Stimulated activated CD4-positive, alpha-beta T cell treated with anti-CD3 and anti-CD28 coated beads, Interleukin-1b, Interleukin-23, amount 100 ng/mL, for 1 hour (primary cell): ENCODE measurements at places on chromosomes 4 and X.

- no peak for DNase-seq
These were observed 126.8 kb downstream of the RTL3 start for GRCh38 chrX:78532363-78532762.

GRCh38 chr4:15420642-15421041 lies 7.2 kb upstream of the C1QTNF7 start:
- no peak for DNase-seq

DNA sequence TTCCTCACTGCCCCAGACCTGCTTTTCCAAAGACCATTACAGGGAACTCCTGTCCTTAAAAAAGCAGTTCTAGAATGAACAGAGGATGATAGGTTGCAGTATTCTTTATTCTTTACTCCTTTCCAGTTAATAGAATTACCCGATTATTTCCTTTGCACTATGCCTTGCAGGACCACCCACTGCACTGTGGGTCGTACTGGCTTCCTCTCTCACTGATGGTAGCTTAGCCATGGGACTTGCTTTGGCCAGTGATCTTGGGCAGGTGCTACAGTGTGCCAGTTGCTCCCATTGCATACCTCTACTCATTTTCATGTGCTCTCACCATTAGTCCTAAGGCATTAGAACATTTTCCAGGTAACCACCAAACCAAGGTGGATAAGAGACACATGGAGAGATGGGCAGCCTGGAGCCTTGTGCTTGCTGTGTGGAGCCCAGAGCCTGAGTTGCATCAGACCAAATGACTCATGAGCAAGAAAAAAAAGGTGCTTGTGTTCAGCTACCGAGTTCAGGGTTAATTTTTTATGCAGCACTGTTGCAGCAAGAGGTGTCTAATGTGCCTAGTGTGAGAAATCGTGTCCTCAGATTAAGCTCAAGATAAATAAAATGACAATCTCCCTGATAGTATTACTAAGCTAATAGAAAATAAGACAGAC lies 7.6 kb upstream of the UNC5C start:
- no peak for DNase-seq

DNA sequence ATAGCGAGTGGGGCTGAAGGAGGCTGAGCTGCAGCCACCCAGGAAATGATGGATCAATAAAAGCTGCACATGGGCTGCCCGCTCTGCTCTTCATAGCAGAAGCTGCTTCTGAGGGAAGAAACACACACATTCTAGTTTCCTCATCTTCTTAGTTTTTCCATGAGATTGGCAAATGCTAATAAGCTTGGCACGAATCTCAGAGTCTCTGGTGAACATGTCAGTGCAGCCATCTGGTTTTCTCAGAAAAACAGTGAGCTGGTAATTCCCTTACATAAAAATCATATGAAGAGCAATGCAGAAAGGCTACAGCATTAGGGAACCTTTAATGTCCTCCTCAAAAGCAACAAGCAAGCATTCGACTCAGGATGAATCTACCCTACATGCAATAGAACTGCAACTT lies 69.9 kb downstream of the GATB start:
- no peak for DNase-seq

- no peak for DNase-seq
These were observed 9.7 kb downstream of the PDZD4 start for GRCh38 chrX:153820601-153821000.

DNA sequence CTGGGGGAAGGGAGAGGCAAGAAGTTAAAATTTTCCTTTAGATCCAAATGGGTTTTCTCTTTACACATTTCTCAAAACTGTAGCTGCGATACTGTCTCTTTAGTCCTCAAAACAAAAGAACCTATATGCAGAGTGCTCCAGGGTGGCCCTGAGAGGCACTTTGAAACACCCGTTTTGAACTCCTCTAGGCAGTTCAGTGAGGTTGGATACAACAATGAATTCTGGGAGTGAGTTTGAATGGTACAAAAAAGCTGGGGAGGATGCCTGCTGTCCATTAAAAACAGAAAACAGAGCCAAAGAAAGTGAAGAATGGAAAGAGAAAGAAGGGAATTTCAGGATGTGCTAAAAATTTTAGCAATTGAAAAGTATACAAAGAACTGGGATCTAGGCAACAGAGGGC lies 23.1 kb downstream of the ENOX2 start:
- no peak for DNase-seq

- no peak for DNase-seq
These were observed 168.6 kb downstream of the MGST2 start for GRCh38 chr4:139834226-139834662.

DNA sequence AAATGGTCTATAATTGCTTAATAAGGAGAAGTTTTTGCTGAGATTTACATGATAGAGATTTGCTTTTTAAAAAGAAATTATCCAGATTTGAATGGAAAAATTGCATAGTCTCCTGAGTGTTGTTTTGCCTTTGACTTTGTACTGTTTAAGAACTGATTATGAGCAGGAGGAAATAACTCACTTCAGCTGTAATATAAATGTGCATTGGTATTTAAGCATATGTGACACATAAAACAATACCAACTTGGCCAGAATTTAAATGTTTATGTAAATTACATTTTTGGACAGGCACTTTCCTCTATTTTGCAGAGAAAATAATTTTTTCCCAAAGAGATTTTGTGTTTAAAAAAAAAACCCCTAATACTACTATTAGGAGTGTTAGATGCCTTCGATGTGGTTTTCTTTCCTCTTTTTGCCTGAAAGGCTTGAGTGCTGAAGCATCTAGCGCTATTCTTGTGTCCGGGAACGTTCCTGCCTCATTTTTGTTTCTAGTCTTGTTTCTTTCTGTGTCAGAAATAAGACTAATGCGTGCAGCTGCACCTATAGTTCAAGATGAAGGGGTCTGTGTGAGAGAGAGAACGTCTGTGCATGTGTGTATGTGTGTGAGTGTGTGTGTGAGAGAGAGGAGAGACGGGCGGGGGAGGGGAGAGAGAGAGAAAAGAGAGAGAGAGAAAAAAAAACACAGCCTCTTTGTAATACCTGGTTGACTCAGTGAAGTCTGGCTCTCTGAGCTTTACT lies 60.8 kb downstream of the TBL1X start:
- DNase-seq = no peak

DNA sequence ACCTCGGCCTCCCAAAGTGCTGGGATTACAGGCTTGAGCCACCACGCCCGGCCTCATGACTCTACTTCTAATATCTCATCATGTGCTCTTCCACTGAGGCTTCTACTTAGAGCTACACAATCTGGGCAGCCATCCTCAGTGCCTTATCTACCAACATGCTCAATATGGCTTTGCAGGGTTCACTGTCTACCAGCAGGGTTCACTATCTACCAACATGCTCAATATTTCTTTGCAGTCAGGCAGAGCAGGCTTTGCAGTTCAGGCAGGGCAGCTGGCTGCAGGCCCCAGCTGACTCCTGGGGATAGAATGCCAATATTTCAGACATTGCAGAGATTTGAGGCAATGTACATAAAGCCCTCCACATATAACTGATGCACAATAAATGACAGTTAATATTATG lies 47.5 kb downstream of the PKD2 start:
- no peak for DNase-seq

GRCh38 chr4:172489861-172490260 lies 676.7 kb downstream of the GALNTL6 start:
- no peak for DNase-seq

- no peak for DNase-seq
These were observed 8.7 kb downstream of the MSX1 start for GRCh38 chr4:4868040-4868757.

DNA sequence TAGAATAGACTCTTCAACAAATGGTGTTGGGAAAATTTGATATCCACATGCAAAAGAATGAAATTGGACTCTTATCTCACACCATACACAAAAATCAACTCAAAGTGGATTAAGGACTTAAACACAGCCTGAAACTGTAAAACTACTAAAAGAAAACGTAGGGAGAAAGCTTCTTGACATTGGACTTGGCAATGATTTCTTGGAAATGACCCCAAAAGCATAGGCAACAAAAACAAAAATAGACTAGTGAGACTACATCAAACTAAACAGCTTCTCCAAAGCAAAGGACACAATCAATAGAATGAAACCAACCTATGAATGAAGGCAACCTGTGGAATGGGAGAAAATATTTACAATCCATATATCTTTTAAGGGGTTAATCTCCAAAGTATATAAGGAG lies 94.7 kb upstream of the INTU start:
- DNase-seq = no peak

- no peak for DNase-seq
These were observed 84.8 kb downstream of the TSPAN7 start for GRCh38 chrX:38646129-38646528.

GRCh38 chrX:74800062-74800461 lies 125.2 kb downstream of the NEXMIF start:
- DNase-seq = no peak

- DNase-seq = no peak
These were observed 96.0 kb upstream of the NUDT6 start for GRCh38 chr4:123018396-123018775.

- no peak for DNase-seq
These were observed 164.9 kb downstream of the MAML3 start for GRCh38 chr4:139988863-139989765.

GRCh38 chrX:13087322-13088155 lies 43.1 kb upstream of the FAM9C start:
- peak; percentile 32 for DNase-seq

DNA sequence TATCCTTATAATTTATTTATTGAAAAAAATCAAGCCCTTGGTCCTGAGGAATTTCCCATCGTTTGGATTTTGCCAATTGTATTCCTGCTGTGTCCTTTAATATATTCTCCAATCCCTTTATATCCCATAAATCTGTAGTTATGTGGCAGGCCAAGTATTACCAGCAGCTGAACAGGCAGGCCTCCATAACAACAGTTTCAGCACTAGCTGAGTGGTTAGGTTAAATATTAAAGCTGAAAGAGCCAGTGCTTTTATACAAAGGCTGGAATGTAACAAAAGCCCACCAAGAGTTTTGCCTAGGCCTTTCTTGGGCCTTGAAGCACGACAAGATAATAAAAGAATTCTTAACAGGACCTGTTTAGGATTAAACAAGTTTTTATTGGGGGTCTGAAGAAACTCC lies 366.6 kb upstream of the GALNT7 start:
- no peak for DNase-seq

- DNase-seq = no peak
These were observed 38.3 kb downstream of the DCTD start for GRCh38 chr4:182878633-182879495.

DNA sequence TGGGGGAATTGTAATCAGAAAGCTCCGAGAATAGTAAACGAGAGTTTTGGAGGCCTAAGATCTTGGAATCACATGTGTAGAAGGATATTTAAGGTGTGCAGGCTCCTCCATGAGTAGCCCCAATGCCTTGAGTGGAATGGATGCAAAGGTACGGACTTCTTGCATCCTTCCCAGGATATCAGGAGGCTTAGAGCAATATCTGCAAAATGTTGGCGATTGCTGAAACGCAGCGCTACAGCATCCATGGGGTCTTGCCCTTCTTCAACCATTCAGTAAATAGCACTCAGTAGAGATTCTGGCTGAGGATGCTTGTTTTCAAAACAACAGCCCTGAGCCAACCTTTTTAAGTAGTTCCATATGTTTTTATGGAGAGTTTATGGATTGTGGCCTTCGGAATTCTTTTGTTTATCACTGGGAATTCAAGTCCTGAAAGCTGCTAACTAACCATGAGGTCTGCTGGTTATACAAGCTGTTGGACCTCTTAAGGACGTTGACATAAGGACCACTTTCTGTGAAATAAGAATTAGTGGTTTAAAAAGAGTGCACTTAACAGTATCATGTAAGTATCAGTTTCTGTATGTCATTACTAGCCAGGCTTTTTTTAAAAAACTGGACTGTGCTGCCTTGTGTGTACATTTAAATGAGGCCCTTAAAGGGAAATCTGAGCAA lies 228.8 kb upstream of the PGRMC2 start:
- DNase-seq = no peak

- DNase-seq = no peak
These were observed 57.2 kb upstream of the UGT2B7 start for GRCh38 chr4:69039071-69039470.

DNA sequence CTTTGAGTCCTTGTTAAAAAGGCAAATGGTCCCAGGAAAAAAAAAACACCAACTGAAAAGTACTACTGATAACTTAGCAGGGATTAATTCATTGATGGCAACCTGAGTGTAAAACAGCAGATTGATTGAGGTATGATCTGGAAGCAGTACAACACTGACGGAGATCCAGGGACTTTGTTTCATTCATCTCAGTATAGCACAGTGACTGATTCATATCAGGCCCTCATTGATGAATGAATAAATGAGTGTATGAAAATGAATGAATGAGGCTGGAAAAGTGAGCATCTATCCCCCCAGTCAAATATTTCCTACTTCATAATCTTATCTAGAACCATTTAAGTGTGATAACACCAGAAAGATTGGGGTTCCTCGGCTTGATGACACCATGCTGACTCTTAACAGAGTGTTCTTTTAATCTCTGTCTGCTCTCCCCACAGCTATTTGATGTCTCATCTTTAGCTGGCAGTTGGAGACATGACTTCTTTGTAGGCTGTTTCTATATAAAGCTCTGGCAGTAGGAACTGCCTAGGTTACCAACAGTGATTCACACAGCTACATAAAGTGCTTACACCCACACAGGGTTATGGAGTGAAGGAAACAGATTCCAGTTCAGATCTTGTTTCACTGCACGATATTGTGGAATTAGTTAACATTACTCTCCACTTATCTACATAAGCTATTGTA lies 18.6 kb upstream of the RNF128 start:
- DNase-seq = no peak

- no peak for DNase-seq
These were observed 32.9 kb upstream of the GRID2 start for GRCh38 chr4:92270908-92271307.

- no peak for DNase-seq
These were observed 98.2 kb upstream of the ARSJ start for GRCh38 chr4:114077610-114078009.

- DNase-seq = peak; percentile 4
These were observed 27.1 kb downstream of the CFAP299 start for GRCh38 chr4:80362578-80363181.

DNA sequence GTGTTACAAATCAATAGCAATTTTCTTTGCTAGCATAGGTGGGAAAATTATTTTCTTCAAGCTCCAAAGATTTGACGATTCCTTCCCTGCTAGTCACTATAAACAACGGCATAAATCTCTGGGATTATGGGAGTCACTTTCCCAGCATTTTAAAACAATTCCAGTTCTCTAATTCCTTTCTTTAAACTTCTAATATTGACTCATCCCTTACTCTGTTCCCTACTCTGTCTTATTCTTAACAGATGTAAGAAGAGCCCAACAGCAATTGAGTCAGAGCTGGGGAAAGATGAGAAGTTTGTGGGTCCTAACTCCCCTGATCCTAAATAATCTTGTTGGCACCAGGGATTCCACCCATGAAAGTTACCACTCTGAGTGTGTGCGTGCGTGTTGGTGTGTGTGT lies 47.4 kb upstream of the IL21 start:
- no peak for DNase-seq

- DNase-seq = no peak
These were observed 13.6 kb downstream of the RNF212 start for GRCh38 chr4:1099684-1100335.

DNA sequence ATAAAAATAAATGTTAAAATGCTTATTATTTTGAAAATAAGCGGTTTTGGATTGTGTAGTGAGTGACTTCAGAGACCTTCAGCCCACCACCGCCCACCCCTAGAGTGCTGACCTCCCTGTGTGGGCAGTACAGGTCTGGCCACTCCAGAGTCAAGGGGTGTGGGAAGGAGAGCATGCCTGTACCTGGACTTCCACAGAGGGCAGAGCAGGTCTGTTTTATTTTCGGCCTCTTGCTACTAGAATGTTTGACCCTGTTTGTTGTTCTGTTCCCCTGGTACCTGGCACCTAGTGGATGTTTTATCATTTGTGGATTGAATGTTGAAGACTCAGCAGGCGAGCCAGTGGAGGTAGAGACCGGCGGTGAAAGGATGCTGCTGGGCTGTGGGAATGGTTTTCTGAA lies 14.3 kb downstream of the PIGG start:
- DNase-seq = no peak
